ENCODE measurements at places on chromosomes 12 and 14.

DNA sequence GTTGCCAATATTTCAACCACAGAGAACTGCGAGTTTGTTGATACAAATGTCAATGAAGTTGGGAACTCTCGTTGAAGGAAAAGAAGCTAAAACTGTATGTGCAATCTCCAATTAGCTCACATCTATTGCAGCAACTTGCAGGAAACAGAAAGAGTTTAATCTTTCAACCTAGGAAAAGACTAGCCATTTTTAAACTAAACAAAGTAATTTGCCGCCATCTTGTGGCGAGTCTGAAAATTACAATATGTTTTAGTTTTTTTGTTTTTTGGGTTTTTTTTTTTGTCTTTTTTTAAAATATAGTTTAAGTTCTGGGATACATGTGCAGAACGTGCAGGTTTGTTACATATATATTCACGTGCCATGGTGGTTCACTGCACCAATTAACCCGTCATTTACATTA lies 131.2 kb upstream of the FOXG1 start:
- no peak for DNase-seq

- no peak for DNase-seq
These were observed 5.6 kb downstream of the REM2 start for GRCh38 chr14:22888662-22889061.

DNA sequence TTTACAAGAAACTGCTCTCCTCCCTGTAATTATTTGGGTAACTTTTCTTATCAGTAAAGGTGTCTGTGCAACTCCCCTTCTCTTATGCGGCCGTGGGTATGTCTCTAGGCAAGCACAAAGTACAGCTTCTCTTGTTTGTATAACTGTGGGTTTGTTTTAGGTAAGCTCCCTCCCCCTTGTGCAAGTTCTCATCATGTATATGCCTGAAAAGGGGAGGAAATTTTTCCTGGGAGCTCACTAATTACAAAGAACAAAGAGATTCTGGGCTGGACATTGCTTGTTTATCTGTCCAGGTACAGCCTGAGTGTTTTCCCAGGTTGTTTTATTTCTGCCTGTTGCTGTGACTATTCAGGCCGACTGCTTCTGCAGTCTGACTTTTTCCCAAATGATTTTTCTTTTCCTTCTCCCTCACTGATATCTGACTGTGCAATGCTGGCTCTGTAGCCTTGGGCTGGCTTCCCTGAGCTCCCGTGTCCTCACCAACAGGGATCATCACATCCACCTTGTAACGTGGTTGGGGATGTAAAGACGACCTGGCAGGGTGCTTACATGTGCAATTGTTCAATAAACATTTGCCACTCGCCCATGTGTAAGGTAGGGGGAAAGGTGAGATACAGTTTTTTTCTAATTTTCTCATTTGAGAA lies 916.5 kb downstream of the AACS start:
- DNase-seq: no peak

DNA sequence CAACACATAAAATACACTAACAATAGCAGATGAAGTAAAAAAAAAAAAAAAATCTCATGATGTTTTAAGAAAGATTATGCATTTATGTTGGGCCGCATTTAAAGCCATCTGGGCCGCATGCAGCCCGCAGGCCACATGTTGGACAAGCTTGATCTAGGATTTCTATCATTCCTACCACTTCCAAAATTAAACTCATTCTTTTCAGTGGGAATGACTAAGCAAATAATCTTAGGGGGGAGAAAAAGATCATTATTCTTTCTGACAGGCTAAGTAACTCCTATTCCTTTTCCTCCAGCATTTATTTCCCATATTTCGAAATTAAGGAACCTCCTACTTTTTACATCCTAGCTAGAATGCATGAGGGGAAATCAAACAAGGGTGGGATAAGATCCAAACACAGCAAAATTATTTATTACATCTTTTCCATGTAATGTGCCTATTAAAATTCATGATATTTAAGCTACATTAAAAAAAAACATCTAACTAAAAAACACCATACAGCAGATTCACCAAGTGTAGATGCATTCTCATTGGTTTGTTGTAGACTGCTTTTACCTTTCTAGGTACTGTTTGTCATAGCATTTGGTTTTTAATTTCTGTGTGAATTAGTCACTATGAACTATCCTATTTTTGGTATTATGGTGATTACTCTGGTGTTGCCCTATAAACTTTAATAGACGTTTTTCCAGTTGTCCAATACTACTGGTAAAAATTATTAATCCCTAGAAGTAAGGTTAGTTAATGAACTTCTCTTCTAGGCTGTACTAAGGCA lies 76.1 kb downstream of the RASSF8 start:
- DNase-seq: no peak

DNA sequence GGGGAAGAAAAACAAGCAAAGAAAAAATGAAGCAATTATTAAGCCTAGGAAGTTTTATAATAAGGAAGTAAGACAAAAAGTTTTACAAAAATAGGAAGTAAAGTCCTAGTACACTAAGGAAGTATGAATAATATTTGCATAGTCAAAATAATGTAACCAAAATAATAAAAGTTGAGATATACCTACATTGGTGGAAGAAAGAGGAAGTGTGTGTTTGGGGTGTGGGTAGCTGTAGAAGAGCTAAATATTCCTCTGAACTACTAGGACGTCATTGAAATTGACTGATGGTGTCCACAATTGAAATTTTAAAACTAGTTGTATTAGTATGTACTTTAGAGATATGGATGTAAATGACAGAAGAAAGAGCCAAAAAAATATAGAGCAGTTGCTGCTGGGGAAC lies 228.4 kb upstream of the OTX2 start:
- no peak for DNase-seq

DNA sequence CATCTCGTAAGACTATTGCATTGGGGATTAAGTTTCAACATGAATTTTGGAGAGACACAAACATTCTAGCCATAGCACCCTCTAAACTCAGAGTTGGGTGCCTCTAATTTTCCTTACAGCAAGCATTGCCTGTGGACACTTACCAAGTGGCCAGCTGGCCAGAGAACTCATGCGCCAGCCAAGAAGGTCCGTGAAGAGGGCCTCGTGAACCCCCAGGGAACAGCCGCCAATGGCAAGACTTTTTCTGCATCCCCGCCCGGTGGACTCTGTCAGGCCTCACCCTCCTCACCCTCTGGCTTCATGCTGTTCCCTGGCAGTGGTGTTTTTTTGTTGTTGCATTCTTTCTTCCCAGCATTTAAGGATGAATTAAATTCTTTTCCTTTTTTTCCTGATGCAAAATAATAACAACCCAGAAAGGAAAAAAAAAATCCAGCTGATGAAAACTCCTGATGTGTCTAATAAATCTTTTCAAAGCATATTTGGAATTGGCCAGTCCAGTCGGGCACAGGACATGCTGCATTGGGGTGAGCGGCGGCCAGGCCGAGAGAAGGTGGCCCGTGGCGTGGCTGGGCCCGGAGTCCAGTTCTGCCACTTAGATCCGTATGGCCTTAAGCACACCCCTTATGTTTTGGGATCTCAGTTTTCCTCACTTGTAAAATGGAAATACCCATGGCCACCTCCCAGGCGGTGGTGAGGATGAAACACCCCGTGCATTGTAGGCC lies 191.9 kb upstream of the DIO3 start:
- DNase-seq: no peak

GRCh38 chr14:55927028-55927427 lies 191.2 kb upstream of the PELI2 start:
- no peak for DNase-seq

- DNase-seq: no peak
These were observed 76.8 kb downstream of the HSD17B6 start for GRCh38 chr12:56839915-56840325.

- no peak for DNase-seq
These were observed 6.7 kb downstream of the KRT7 start for GRCh38 chr12:52239767-52240166.

- no peak for DNase-seq
These were observed 22.3 kb downstream of the ZNF268 start for GRCh38 chr12:133203344-133204263.

DNA sequence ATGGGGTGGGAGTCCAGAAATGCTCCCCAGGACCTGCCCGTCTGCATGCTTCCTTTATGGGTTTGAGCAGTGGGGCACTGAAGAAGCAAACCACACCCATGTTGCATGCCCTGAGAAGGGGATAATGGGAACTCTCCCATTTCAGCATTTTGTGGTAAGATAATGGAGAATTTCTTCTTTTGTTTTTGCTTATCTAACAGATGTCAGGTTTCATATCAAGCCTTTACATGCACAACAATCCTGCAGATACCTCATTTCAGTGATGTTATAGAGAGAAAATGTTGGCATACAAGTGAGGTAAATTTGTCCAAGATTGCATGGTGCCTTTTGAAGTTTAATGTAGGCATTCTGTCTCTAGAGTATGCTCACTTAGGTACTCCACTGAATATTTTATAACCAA lies 177.0 kb downstream of the ALX1 start:
- DNase-seq: no peak

DNA sequence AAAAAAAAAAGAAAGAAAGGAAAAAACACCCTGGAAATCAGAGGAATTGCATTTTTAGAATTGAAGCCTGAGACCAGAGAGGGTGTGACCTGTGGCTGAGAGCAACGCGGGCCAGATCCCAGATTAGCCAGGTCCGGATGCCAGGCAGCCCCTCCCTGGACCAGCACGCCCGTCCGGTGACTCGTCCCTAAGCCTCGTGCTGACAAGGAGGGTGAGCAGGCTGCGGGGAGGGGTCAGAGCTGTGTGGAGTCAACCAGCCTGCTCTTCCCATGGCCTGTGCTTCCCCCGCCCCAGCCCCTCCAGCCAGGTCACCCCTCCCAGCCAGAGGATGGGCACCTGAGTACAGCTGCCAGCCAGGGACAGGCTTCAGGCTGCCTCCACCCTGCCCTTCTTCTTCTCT lies 4.2 kb upstream of the KLC1 start:
- no peak for DNase-seq

GRCh38 chr12:6268484-6269157 lies 41.9 kb upstream of the PLEKHG6 start:
- no peak for DNase-seq

- DNase-seq: no peak
These were observed 126.2 kb downstream of the GRIP1 start for GRCh38 chr12:66552716-66553115.

DNA sequence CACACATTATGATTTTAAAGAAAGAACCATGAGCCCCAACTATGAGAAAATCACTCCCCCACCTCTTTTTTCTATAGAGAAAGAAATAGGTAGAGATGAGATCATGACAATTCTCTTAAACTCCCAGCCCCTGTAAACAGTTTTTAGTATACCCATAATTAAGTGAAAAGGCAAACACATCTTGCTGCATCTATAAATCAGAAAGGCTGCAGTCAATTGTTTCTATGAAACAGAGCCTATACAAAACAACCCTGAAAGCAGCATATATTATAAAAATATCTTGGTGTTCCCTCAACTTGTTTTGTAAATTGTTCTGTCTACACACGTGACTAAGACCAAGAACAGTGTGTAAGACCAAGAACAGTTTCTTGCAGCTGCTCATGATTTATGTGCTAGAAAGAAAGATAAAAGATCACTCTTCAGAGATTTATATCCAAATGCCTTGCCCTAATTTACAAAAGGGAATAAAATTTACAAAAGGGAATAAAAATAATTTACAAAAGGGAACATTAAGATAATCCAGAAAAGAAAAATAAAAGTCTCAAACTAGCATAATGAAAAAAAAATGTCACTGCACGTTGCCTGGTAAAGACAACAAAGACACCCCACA lies 4.8 kb downstream of the KITLG start:
- no peak for DNase-seq

- DNase-seq: no peak
These were observed 318.1 kb downstream of the SSPN start for GRCh38 chr12:26513363-26514043.

- DNase-seq: no peak
These were observed 32.1 kb downstream of the CMKLR1 start for GRCh38 chr12:108307006-108307405.

- no peak for DNase-seq
These were observed 58.5 kb downstream of the GPR135 start for GRCh38 chr14:59406454-59407245.

DNA sequence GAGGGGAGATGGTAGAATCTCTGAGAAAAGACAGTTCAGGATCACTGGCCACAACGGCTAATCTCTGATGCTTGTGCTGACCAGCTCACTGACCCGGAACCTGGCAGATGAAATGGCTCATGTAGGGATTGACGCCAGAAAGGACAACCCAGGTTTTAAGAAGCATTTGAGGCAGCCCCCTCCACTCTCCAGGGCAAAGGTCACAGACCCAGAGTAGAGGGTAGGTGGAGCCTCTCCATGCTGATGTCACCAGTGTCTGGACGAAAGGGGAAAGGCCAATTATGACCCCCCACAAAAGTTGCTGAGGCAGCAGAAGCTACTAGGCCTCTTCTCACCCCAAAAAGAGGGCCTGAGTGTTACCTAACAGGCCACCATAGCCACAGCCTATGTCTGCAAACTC lies 1.2 kb downstream of the METTL1 start:
- no peak for DNase-seq
